ENCODE measurements at places on chromosomes 1 and 21.

GRCh38 chr1:231106347-231106746 lies 55.5 kb upstream of the TRIM67 start:
- peak; percentile 87 for DNase-seq

DNA sequence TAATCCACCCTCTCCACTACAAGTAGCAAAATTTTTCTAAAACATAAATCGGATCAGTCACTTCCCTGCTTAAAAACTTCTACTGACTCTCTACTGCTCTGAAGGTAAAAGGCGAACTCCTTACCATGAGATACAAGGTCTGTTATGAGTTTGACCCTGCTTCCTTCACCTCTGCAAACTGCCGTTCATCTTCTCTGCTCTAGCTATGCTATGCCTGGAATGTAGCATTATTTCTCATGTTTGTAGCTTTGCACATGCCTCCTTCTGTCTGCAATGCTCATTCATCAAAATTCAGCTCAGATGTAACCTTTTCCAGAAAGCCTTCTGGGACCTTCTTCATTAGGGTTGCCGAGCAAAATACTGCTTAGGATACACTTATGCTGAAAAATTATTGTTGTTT lies 30.8 kb downstream of the RPL5 start:
- peak; percentile 40 for DNase-seq

DNA sequence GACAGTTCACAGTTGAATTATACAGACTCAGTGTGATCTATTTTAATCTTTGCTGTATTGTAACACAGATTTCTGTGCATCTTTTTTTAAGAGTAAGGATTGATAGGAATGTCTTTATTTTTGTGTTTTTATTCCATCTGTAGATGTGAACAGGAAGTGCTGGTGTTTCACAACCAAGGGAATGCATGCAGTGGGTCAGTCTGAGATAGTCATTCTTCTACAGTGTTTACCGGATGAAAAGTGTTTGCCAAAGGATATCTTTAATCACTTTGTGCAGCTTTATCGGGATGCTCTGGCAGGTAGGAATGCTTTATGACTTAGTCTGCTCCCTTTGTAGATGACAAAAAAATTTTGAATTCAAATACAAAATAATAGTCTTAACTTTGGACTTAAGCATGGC lies 84.5 kb downstream of the CC2D1B start:
- DNase-seq, result peak; percentile 37

DNA sequence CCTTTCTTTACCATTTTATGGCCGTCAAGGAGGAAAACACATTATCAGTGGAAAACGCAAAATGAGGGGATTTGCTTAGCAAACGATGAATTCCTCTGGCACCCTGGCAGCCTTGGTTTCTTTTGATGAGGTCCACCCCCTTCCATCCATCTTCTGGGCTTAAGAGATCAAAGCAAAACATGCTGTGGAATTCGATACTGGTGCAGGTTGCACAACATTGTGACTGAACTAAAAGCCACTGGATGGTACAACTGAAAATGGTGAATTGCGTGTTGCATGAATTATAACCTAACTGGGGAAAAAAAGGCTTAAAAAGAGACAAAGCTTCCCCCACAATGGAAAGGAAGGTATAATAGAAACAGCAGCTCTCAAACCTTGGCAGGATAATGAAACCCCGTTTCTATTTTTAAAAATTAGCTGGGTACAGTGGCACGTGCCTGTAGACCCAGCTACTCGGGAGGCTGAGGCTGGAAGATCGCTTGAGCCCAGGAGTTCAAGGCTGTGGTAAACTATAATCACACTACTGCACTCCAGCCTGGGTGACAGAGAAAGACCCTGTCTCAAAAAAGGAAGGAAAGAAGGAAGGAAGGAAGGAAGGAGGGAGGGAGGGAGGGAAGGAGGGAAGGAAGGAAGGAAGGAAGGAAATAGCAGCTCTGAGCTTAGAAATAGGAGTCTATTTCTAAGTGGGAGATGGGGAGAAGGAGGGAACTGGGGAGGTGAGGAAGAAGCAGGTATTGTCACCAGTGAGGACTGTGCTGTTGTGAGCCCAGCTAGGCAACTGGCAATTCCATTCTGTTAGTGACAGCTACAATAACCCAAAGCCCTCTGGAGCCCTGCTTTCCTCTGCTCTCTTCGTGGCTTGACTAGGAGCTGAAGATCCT lies 29.0 kb upstream of the LGALS8 start:
- peak; percentile 26 for DNase-seq

DNA sequence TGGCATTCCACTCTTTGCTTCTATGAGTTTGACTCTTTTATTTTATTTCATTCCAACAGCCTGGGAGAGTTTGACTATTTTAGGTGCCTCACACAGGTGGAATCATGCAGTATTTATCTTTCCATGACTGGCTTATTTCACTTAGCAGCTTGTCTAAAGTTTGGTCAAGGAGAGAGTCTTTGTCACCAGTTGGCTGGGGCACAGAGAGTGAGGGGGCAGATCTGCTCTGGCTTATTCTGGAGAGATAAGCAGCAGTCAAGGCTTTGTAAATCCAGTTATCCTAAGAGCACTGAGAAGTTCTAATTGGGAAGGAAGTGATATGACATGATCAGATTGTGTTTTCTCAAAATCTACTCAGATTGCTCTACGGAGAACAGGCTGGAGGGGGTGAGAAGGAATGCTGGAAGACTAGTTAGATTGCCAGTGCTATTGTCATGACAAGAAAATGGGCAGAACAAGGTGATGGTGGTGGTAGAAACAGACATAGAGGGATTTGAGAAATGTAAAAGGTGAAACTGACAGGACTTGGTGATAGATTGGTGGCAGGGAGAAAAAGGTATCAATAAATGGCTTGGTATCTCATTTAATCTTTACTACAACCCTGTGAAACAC lies 12.1 kb upstream of the CTTNBP2NL start:
- DNase-seq, result no peak

- DNase-seq, result no peak
Observed at GRCh38 chr1:207754974-207755700, 3.3 kb downstream of the CD46 start.

DNA sequence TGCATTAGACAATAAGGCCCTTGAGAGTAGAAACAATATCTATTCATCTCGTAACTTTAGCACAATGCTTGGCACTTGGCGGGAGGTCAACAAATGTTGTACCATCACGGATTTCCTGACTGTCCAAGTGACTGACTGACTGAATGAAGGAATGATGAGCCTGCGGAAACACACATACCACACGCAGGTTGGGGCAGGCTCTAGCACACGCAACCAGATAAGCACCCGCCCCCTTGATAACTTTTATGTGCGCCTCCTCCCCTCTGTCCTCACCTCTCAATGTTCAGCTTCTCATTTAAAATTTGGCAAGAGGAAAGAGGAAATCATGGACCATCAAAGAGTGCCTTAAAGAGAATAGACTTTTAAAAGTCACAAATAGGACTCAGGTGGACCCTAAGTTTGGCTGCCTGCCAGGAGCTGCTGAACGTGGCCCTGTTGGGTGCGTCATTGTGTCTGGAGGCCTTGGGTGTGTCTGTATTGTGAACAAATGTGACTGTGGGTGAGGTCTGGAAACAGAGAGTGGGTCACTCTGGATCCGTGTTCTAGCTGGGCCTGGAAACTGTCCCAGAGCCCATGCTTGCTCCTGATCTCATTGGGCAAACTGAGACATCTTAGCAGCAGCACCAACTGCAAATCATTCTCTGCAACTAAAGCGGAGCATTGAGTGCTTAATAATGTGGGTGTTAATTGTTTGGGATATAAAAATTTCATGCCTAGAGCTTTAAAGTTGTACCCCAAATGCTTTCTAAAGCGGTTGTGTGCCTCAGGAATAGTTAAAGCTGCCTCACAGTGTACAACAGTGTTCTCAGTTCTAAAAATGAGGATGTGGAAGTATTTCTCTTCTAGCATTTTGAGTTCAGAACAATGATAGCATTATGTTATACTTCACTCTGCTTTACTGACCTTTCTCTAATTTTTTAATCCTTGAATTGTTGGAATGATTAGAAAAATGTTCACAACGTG lies 47.6 kb upstream of the ABCG1 start:
- no peak for DNase-seq

DNA sequence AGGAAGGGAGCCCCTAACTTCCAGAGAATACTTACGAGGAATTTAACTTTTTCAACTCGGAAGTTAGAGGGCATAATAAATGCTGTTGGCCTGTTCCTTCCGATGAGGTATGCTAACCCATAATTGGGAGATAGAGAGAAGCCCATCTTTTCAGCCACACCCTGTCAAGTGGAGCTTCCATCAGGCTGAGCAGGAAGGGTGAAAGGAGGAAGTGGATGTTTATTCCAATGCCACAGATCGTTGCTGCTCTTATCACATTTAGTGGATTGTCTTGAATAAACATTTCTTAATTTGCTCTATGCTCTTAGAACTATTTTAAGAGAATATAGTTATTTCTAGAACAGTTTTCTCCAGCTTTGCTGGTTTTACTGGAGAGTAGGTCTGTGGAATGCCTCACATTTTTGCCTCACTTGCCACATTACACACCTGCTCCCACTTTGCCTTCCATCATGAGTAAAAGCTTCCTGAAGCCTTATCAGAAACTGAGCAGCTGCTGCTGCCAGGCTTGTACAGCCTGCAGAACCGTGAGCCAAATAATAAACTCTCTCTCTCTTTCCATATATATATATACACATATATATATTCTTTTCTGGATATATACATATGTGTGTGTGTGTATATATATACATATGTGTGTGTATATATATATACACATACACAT lies 60.0 kb upstream of the RGS21 start:
- no peak for DNase-seq

DNA sequence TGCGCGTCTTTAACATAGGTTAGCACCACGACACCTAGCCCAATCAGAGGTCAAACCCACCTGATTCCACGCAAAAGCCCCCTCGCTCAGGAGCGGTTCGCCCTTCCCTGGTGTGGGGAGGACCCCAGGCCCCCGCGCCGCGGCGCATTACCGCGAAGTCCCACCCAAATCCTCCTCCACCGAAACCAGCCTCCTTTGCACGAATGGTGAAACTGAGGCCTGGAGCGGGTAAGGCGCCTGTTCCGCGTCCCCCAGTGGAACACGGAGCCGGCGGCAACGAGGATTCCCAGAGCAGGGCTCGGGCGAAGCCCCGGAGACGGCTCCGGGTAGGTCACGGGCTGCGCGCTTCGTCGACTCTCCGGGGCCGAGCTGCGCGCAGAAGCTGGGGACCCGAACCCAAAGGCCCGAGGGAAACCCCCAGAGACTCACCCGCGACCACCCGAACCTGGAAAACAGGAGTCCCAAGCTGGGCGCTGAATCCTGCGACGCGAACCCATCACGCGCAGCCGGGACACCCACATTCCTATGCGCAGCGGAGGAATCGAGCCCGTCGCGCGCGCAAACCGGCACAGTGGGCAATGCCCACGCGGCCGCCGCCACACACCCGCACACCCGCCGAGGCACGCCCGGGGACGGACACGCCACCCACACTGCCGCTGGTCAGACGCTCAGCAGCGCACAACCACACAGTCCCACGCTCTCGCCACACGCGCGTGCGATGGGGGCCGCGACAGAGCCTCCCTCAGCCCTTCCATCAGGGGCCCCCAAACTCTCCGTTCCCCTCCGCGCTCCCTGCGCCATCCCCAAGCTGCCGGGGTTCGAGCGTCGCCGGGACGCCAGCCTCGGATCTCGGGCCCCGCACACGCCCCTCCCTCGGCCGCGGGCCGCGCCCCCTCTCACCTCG lies 507 bp downstream of the GLIS1 start:
- DNase-seq, result no peak

GRCh38 chr1:228544921-228545591 lies 57.9 kb downstream of the RNF187 start:
- no peak for DNase-seq

DNA sequence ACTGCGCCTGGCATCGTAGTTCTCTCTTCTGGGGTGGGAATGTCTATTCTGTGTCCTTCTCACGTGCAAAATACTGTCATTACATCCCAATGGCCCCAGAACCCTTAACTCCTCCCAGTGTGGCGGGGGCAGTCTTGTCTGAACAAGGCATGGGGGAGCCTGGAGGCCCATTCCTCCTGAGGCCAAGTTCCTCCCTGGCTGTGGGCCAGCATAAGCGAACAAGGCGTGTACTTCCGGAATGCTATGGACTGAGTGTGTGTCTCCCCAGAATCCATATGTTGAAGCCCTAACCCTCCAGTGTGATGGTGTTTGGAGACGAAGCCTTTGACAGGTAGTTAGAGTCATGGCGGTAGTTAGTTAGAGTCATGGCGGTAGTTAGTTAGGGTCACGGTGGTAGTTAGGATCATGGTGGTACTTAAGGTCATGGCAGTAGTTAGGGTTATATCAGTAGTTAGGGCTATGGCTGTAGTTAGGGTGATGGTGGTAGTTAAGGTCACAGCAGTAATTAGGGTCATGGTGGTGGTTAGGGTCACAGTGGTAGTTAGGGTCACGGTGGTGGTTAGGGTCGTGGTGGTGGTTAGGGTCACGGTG lies 71.0 kb downstream of the PRKCZ start:
- no peak for DNase-seq

DNA sequence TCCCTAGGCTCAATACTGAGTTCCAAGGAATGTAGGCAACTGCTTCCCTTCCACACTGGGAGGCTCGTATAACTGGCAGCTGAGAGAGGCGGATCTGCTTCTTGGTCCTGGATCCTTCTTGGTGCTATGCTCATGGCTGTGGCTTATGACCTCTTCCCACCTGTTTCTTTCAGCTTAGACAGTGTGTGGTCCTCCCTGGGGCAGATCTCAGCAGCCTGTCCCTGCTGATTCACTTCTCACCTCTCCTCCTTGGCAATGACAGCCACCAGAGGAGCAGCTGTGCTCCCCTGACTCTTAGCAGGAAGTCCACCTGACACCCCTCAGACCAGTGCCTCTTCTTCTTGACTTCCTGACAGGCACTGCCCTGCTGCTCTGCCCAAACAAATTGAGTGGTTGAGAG lies 75.1 kb upstream of the PTGFRN start:
- DNase-seq, result no peak

DNA sequence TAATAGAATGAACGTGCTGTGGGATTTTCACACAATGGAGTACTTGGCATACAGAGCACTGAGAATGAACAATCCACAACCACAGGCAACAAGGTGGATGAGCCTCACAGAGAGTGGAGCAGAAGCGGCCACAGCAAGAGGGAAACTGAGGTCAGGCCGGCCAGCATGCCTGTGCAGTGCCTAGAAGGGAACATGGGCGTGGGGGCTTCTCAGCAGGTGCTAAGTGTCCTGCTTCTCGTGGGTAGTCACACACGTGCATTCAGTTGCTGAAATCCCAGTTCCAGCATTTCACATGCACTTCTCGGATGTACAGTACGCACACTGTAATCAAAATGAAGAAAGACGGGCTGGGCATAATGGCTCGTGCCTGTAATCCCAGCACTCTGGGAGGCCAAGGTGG lies 33.1 kb downstream of the WDR4 start:
- no peak for DNase-seq

- no peak for DNase-seq
Observed at GRCh38 chr1:175278734-175279116, 86.1 kb upstream of the KIAA0040 start.
